Mucosa of gallbladder (tissue), 1 donor: ENCODE measurements at places on chromosomes 5 and 9. TPM values are rescaled to one million over a fixed set of nuclear protein-coding genes. Genes with fewer than 3 reads are reported as not detected.
A peak's percentile ranks its signal among the peaks of the same experiment; 100 is the strongest.

- DNase-seq, result no peak
Observed at GRCh38 chr5:146919304-146919703, 40.7 kb upstream of the PPP2R2B start.

- DNase-seq, result no peak
Observed at GRCh38 chr9:112750764-112751055, 150 bp downstream of the SNX30 start.

DNA sequence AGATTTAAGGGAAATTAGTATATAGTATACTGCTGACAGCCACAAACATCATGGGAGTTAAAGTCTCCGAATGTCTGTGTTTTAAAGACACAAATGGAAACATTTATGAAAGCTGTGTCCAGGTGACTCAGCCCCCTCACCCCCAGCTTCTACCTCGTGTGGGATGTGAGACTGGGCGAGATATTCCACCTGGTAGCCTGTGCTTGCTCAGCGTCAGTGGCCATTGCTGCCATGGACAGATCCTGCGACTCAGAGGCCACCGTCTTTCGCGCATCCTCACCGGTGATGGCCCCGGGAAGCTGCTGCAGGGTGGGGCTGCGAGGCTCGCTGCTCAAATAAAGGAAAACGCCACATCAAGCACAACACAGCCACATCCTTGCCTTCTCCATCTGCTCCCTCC is 31.2 kb upstream of the EXOC3 start:
- DNase-seq, result no peak

PFN3 gene
- total RNA-seq, result not detected

TMEM232 gene
- total RNA-seq, result 4.1 TPM

- no peak for DNase-seq
Observed at GRCh38 chr5:151264113-151264512, 11.1 kb downstream of the GM2A start.

PCDHGB4 gene
- total RNA-seq, result 5.2 TPM

DNA sequence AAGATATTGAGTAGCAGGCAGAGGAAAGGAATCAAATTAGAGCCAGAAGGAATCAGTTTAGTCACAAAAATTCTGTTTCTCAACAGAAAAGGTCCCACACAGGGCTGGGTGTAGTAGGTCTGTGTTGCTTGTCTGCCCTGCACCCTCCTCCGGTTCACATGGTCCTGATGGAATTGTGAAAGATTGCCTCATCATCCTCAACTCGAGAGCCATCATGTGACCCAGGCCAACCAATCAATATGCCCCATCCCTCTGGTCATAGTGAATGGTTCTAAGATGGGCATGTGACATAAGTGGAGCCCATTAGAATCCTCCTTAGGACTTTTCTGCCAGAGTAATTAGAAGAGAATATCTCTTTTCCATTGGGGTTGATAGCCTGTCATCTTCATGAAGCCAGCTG is 56.7 kb upstream of the RAD23B start:
- DNase-seq, result no peak

DNA sequence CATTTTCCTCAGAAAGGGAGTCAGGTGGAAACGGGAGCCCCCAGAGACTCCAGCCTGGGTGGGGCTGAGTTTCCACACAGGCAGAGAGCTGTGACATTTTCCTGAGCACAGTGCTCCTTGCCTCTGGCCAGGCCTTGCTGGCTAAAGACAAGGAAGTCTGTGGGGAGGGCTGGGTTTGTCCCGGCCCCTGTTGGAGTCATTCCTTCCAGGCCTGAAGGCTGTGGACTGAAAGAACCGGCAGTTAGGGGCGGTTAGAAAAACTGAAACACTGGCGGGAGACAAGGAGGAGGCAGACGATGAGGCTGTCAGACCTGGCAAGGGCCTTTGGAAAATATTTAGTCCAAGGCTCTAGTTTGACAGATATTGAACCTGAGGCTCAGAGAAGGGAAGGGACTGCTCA is 29.9 kb downstream of the COL15A1 start:
- DNase-seq, result no peak

- no peak for DNase-seq
Observed at GRCh38 chr9:113499876-113500497, 36.5 kb downstream of the RGS3 start.

FOXD1 gene
- 2.6 TPM for total RNA-seq

SLC28A3 gene
- total RNA-seq, result 9.4 TPM

DNA sequence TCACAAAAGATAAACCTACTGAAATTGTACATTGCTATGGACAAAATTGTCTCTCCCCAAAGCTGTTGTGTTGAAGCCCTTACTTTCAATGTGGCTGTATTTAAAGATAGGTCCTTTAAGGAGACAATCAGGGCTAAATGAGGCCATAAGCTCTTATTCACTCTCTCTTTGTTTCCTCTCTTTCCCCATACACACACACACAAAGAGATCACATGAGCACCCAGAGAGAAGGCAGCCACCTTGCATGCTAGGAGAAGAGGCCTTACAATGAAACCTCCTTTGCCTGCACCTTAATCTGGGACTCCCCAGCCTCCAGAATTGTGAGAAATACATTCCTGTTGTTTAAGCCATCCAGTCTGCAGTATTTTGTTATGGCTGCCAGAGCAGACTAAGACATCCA is 1295.6 kb upstream of the CDH6 start:
- no peak for DNase-seq

GHR gene
- total RNA-seq, result 4.4 TPM

TNFSF15 gene
- total RNA-seq, result 2.2 TPM

IL3 gene
- total RNA-seq, result not detected

GRCh38 chr5:139655727-139656271 is 7.7 kb downstream of the CXXC5 start:
- peak; percentile 57 for DNase-seq

GRCh38 chr5:57366744-57367143 is 115.9 kb downstream of the ACTBL2 start:
- DNase-seq, result no peak

SHISAL2B gene
- not detected for total RNA-seq

DNA sequence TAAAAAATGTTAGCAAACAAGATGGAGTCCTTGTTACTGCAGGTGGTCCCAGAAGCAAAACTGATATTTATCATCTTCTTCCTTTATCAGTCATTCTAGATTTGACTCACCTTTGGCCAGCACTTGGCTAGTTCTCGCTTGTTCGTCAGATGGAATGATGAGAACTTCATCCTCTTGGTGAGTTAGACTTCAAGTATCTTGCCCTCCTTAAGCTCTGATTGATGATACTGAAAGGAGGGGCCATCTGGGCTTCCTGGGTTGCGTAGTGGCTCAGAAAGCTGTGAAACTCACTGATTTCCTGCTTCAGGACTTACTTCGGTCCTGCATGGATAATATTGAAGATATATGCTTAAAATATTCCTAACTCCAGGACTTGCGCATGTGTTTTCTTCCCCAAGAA is 1248.2 kb upstream of the CDH9 start:
- no peak for DNase-seq

- no peak for DNase-seq
Observed at GRCh38 chr9:6575324-6576034, 70.0 kb downstream of the GLDC start.

GRCh38 chr5:82684165-82684564 is 393.0 kb downstream of the TMEM167A start:
- no peak for DNase-seq

DNA sequence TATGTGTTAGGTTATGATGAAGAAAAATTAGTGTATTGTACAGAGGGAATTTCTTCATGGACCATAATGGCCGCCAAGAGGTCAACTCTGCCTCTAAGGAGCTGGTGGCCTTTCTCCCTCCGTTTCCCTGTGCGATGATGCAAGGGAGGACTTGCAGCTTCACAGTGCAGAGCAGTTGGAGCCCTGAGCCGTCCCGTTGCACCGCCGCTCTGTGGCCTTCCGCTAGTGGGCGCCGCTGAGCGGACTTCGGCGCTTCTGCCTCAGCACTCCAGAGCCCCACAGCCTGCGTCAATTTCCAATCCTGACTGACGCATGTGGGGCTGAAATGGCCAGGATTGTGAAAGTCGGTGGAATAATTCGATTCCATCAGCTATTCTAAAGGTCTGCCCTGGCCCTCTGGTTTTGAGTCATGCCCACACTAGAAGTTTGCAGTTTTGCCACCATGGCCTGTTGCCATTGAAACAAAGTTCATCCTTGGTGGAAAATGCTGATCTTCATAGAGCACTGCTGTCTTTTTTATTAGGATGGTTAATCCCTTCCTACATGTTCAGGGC is 22.7 kb upstream of the LECT2 start:
- peak; percentile 71 for DNase-seq
